ENCODE measurements at places on chromosomes 6 and 20.

GRCh38 chr20:47075263-47075662 is 180.6 kb downstream of the EYA2 start:
- no peak for DNase-seq

DNA sequence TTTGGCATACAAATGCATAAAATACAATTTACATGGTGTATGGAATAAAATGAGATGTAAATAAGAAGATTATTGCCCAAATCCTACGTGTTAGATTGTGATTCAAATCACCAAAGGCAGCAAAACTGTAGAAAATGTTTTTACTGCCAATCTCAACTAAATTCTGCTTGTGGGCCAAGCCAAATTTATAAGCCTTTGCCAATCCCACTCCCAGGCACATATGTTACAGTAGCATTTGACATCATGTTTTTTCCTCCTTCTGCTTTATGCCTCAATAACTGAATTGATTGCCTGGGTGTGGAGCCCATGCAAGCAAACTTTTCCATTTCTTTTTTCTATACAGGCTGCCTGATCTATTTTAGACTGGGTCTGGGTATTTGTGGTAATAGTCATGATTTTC is 36.3 kb upstream of the LRRC1 start:
- no peak for DNase-seq

DNA sequence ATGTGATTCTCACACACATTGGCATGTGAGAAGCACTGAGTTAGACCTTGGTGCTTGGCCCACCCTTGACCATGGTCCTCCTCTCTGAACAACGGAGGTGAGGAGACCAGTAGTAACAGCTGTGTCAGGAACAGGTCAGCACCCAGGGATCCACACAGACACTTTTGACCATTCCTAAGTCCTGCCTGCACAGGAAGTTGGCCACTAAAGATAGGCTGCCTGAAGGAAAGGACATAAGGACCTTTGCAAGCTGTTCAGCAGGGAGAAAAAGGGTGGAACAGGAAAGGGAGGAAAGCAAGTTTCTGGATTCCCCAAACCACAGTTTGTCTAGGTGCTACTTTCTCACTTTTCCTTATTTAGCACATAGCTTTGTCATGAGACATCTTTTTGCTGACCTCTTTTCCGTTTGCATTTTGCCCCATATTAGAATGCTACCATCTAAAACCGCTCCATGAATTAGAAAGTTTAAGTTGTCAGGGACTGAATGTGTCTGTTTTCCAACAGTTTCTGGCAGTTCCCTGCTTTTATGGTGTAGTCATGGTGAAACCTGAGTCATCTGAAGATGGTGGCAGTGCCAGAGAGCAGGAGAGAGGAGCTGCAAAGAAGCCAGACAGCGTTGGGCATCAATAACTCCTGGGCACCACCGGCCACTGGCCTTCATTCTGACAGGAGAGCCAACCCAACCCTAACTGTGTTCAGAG is 1.1 kb upstream of the CD109 start:
- no peak for DNase-seq

DNA sequence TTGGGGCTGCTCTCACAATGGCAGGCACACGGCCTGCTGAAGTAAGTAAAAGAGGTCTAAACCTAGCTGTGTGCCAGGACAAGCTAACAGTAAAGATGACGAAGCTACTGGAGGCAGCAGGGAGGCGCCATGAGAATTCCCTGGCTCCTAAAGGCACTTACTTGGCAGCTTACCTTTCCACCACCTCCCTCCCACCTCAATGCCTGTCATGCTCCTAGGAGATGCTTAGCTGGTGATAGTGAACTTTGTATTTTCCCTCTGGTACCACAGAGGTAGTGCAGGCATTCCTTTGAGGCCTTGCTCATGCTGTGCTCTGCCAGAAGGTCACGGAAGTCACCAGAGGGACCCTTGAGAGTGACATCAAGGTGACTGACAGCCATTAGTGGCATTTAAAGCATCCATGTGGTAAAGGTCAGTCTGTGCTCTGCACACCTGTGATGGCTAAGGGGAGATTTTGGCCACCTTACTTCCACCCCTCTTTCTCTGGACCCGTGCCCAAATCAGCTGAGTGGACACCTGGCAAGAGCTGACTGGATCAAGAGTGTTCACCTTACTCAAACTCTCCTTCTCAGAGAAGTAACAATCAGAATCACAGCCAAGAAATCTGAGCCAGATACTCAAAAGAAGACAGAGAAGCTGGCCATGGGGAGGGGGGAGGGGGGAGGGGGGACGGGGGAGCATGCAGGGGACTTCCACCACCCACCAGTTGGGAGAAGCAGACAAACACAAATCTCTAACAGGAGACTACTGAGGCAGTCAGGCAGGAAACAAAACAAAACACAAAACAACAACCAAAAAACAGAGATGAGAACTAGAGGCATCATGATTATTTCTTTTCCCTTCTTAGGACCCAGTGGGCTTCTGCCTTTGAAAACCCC is 2.9 kb downstream of the FKBP1A start:
- DNase-seq, result no peak

GRCh38 chr20:41308290-41308711 is 9.2 kb downstream of the ZHX3 start:
- no peak for DNase-seq

DNA sequence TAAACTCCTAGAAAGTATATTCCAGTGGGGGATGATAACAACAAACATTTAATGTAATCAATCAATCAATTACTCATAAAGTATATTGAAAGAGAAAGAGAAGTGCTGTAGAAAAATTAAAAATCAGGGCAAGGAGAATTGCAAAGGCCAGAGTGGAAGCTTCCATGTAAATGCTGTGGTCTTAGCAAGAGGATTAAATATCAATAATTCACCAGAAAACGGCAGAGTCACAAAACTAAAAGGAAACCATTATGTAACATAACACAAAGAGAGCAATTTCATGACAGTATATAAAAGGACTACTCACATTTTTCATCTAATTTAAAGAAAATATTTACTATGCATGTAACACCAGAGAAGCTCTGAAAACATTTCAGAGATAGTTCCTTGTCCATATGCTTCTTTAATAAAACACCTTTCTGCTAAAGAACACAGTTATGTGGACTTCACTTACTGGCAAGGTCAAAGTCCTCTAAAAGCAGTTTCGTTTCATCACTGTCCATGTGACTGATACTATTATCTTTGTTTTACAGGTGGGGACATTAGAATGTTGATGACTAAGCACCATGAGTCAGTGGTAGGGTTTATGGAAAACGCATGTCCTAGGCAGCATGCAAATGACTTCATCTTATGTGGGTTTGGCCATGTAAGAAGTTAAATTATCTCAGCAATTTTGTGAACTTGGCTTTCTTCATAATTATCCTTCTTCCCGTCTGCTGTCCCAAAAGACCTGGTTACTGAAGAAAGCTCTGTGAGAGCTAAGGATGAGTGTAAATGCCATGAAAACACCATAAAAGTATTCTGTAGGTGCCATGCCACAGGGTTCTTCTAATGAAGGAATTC is 185.8 kb upstream of the TENT5A start:
- DNase-seq, result no peak

DNA sequence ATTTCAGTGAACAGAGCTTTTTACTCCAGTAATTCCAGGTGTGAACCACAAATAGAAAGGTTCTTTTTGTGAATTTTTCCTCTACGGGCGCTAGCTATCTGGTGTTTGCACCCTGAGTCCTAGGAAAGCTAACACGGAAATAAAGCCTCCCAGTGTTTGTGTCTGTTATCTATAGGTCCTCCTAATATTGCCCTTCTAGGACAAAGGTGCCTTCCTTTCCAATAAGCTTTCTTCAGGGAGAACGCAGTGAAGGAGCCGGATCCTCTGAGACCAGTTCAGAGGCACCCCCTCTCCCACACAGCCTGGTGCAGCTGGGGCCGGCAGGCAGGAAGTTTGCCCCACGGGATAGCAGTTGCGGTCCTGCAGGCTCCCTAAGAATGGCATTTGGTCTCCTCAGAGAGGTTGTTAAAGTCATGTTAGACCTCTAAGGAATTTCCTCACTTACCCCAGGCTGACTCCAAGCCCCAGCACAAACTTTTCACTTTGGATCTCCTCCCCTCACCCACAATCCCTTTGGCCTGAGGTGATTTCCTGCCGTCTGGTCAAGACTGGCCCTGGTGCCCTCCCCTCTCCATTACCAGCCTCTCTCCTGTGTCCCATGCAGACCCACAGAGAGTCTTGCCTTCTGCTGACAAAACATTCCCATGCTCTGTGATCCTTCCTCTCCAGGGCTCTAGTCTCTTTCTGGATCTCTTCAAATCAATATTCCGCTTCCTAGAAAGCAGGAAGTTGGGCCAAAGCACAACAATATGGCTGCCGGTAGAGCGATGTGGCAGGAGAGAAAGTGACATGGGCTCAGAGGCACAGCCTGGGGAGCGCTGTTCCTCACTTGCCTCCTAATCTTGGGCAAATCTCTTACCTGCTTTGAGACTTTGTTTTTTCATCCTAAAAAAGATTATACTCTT is 126.0 kb downstream of the MOXD1 start:
- DNase-seq, result no peak

- no peak for DNase-seq
These were observed 86.7 kb downstream of the HMGCLL1 start for GRCh38 chr6:55492259-55492658.

GRCh38 chr6:151425561-151425960 is 26.4 kb downstream of the RMND1 start:
- DNase-seq, result no peak

DNA sequence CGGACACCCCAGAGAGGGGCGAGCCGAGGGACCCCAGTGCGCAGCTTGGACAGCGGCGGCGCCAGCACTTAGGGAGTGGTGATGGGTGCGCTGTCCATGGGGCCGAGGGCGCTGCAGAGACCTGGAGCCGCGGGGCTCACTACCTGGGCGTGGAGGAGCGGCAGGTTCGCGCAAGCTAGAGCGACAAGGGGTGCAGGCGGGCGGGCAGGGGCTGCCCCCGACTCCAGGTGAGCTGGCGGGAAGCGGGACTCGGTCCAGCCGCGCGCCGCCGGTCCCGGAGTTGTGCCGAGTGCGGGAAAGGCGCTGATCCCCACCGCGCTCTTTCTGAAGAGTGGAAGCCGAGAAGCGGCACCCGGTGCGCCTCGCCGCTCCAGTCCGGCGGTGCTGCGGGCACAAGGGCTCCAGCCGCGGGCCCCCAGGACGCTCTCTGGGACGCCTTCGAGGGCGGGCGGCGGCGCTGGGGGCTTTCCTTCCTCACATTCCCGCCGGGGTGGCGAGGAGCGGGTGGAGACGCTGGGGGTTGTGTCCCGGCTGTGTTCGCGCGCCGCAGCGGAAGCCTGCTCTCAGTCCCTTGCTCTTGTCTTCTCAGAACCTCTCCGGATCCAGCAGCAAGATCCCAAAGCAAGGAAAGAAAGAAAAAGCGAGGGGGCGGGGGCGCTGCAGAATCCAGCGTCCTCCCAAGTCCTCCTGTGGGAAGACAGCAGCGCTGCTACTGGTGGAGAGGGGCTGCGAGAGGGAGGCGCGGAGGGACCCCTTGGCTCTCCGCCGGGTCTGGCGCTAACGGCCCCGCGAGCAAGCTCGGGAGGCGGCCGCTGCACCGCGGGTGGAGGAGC is at the start of gene B3GAT2:
B3GAT2 (minus strand) TSS at position 610 of the 833 bp plus-strand sequence. CDS start 631 bp downstream, outside the sequence.
- DNase-seq, result no peak

DNA sequence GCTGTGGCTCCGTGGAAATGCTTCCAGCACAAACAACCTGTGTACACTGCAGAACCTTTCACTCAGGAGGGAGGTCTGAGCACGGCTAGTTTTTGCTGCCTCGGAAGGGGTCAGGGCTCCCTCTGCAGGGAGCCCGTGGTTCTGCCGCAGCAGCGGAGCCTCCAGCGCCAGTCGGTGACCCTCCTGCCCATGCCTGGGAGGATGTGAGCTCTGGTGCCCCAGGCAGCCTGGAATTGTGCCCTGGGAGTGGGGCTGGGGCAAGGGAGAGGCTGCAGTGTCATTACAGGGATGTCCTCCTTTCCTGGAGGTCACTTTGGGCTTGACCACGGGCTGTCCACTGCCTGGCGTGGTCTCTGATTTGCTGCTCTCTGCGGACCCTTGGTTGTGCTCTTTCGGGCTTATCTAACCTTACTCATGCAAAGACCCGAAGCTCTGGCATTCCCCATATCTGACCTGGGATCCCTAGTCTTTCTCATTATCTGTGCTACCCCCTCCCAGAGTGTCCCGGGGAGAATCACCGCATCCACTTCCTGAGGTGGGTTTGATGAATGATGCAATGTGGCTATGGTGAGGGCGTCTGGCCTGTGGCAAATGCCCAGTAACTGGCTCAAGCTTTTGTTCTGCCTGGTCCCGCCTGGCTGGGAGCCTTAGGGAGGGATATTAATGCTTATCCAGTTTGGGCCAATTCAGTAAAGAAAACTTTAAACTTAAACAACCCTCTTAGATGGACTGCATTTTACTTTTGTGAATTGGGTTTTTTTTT is 59.6 kb upstream of the TAGAP start:
- DNase-seq, result peak; percentile 65

- DNase-seq, result no peak
These were observed 36.0 kb downstream of the RSPO3 start for GRCh38 chr6:127154509-127154908.

DNA sequence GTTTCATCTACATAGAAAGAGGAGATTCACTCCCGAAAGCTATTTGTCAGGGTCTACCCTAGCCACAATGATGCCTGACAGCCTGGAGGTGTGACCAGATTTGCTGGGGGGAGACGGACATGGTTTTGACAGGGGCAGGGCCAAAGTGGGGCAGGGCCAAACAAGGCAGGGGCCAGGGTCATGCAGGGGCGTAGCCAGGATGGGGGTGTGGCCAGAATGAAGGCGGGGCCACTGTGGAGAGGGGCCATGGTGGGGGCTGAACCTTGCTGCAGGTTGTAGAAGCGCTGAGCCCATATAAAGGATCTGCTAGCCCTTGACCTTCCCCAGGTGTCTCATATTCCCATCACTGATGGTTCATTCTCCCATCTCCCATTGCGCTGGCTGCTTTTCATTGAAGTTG is 184.1 kb upstream of the SULF2 start:
- no peak for DNase-seq

DNA sequence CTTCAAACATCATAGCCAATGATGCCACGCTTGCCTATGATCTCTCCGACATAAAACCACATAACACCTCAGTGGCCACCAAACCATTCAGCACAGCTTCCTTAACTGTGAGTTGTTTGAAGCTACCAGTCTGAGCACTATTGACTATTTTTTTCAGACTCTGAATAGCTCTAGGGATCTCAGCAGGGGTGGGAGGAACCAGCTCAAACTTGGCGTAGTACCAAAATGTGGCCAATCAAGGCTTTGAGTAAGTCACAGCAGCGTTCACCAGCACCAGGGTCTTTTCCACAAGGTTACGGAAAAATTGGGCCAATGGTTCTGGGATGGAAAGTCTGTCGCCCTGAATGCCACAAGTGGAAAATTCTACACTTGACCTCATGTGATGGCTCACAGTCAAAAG is 70.6 kb downstream of the SMPDL3A start:
- DNase-seq, result no peak

- no peak for DNase-seq
These were observed 36.3 kb upstream of the SLCO4A1 start for GRCh38 chr20:62606016-62606415.

- DNase-seq, result no peak
These were observed 262.5 kb downstream of the GJA1 start for GRCh38 chr6:121697921-121698320.

DNA sequence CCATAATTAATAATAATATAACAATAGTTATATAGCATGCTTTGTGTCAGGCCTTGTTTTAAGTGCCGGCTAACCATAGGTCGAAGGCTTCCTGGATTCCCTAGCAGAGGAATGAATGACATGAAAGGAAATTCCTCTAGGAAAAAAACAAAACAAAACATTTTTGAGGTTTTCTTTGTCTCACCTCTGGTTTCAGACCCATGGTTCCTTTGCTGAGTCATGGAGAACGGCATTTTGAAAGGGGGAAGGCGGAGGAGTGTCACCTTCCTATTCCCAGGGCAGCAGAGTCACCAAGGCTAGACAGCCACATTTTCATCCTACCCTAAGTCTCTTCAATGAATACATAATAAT is 25.3 kb upstream of the CCND3 start:
- no peak for DNase-seq

- no peak for DNase-seq
These were observed 543.1 kb upstream of the IRAK1BP1 start for GRCh38 chr6:78324213-78324612.

Measured in stimulated activated CD8-positive, alpha-beta memory T cell treated with anti-CD3 and anti-CD28 coated beads, Interleukin-4, amount 100 ng/mL, for 24 hours (primary cell).